ENCODE measurements at places on chromosomes 7 and 10.

GRCh38 chr10:66698069-66698468, 227.8 kb upstream of the LRRTM3 start:
- DNase-seq, result no peak

- DNase-seq, result no peak
Measured at GRCh38 chr7:22911889-22912288, 89.2 kb upstream of the TOMM7 start.

- no peak for DNase-seq
Measured at GRCh38 chr7:881441-882234, 5.3 kb downstream of the GET4 start.

DNA sequence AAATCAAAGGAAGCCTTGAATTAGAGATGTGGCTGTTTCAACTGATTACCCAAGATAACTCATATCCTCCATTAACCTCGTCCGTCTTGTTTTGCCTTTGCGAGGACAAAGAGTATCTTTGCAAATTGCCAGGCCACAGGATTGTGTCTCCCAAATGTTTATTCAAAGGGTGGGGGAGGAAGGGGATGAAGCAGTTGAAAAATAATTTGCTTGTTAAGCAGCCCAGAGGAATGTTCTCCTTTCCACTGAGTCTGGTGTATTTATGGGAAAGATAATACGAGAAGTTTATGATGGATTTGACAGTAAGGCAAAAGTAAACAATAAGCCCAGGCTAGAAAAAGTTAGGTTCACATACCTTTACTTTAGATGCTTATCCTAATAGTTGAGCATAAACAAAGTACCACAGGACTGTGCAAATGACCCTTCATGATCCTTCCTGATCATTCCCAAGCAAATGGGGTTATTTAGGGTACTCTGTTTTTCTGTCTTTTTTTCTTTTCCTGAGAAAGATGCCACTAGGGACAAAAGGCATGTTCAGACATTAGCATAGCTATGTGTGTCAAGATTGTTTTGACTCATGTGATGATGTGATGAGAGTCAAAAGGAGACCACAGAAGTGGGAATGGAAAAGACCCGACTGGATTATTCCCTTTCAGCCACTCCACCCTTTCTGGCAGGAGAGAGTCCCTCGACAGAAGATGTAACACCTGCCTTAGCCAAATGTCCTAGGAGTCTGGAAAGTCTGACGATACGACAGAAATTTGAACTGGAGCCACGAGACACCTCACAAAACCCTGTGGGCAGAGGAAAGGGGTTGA, 243.0 kb upstream of the GLI3 start:
- DNase-seq, result no peak

DNA sequence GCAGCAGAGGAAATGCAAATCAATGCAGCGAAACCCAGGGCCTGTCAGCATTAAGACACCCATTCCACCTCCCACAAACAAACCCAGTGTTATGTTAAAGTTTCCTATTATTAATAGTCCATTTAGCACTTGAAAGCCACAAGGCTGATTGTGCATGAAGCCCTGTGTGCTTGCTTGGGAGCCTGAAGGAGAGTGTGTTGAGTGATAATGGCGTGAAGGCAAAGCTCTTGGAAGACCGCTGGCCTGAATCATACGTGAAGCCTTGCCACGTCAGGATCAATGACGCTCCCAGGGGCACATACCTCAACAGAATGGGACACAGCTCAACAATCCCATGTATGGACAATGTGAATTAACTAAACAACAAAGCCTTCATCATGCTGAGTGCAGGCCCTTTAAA, 25.1 kb downstream of the PTPRN2 start:
- DNase-seq, result no peak
